CD14-positive monocyte (primary cell): ENCODE measurements at places on chromosomes 3 and 15. TPM values are rescaled to one million over a fixed set of nuclear protein-coding genes. Genes with fewer than 3 reads are reported as not detected.

The MCF2L2 gene
- polyA plus RNA-seq = 0.13 TPM

- no peaks in the 10 kb centered on the region for H3K36me3 ChIP-seq
- H3K4me3 ChIP-seq = no peak overlapping the region
- H3K27ac ChIP-seq = no peak overlapping the region
- no peaks in the 10 kb centered on the region for H3K27me3 ChIP-seq
- DNase-seq = no peak
- peaks cover 1% of the 10 kb centered on the region for H3K4me1 ChIP-seq
Observed at GRCh38 chr3:82020282-82020681, 258.8 kb upstream of the GBE1 start.

The CCDC80 gene
- polyA plus RNA-seq = 0.05 TPM

DNA sequence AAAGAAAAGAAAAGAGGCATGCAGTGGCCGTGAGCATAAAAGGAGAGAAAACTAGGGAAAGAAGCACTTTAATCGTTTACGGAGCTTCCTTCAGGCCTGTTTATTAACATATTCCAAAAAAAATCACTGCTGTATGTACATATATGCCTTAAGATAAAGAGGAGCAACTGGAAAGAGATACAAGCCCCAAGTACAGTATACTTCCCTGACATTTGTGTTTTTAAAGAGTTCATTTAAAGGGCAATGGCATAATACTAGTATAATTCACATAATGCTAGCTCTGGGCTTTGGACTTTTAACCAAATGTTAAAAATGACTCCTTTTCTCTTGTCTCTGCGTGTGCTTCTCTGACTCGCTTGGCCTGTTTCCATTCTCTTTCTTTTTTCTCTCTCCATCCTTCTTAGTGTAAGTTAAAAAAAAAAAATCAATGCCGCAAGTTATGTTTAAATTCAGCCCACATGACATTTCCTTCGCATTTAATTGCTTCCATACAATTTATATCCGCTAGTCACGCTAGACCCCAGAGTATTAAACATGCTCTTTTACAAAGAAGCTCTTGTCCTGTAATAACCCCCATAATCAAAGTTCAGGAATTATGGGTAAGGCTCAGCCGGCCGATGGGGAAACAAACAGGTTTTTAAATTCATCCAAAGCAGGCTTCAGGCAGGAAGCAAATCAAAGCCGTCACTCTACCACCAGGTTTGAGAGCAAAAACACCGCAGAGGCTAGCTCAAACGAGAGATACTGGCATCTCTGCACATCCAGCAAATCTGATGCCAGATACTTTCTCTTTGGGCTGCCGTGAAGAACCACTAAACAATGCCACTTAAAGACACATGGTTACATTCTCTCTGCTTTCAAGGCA lies 19.4 kb downstream of the WWTR1 start:
- H3K4me1 ChIP-seq = no peaks in the 10 kb centered on the region
- no peak for DNase-seq
- no peak overlapping the region for H3K4me3 ChIP-seq

- peaks cover 8% of the 10 kb centered on the region for H3K4me1 ChIP-seq
- no peaks in the 10 kb centered on the region for H3K27me3 ChIP-seq
- no peaks in the 10 kb centered on the region for H3K36me3 ChIP-seq
- no peak overlapping the region for H3K4me3 ChIP-seq
- no peak for DNase-seq
Observed at GRCh38 chr3:114878114-114878839, 268.8 kb downstream of the ZBTB20 start.

- H3K27me3 ChIP-seq = no peaks in the 10 kb centered on the region
- H3K27ac ChIP-seq = no peak overlapping the region
- DNase-seq = no peak
- H3K4me1 ChIP-seq = peaks cover 76% of the 10 kb centered on the region
- H3K36me3 ChIP-seq = no peaks in the 10 kb centered on the region
Observed at GRCh38 chr15:51757450-51757849, 6.1 kb downstream of the TMOD2 start.

The RASL12 gene
- polyA plus RNA-seq = not detected

DNA sequence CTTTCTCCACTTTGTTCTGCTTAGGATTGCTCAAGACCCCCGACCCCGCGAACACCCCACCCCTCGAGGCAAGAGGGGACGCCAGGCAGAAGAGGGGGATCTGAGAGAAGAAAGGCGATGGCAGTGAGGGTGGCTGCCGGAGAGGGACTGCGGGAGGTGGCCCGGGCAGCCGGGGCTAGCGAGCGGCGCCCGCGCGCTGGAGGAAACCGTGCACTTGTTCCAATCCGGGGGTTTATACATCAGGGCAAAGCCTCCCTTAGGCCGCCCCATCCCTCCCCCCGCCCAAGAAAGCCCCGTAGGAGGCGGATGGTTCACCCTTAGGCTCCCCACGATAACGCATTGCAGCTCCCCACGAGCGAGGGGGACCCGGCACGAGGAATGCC lies 475 bp downstream of the ERC2 start:
- no peak for DNase-seq
- no peaks in the 10 kb centered on the region for H3K36me3 ChIP-seq
- peaks cover 61% of the 10 kb centered on the region for H3K27me3 ChIP-seq
- H3K4me3 ChIP-seq = no peak overlapping the region
- H3K27ac ChIP-seq = no peak overlapping the region

- DNase-seq = no peak
- no peaks in the 10 kb centered on the region for H3K27me3 ChIP-seq
- peak overlapping the region; percentile 10 for H3K27ac ChIP-seq
- H3K4me3 ChIP-seq = no peak overlapping the region
- peaks cover 34% of the 10 kb centered on the region for H3K36me3 ChIP-seq
Observed at GRCh38 chr15:50009634-50010033, 109.4 kb downstream of the ATP8B4 start.

GRCh38 chr3:44648564-44649229 lies at the start of gene ZNF35:
Gene ZNF35, plus strand, starts transcription at chr3:44648732. Its CDS starts 2,336 bp downstream, at chr3:44651068.
- H3K4me1 ChIP-seq = peaks cover 10% of the 10 kb centered on the region
- H3K36me3 ChIP-seq = peaks cover 30% of the 10 kb centered on the region
- no peaks in the 10 kb centered on the region for H3K27me3 ChIP-seq
- H3K27ac ChIP-seq = peak within 1 kb of the TSS; percentile 40
- DNase-seq = peak; percentile 72

The TLE3 gene
- polyA plus RNA-seq = 117 and 201 TPM in 2 replicates

The SENP8 gene
- polyA plus RNA-seq = 0.79 TPM

The GOLGA6A gene
- polyA plus RNA-seq = not detected

The HMG20A gene
- 11.6 TPM for polyA plus RNA-seq
